ENCODE measurements at places on chromosomes 2 and 18.

DNA sequence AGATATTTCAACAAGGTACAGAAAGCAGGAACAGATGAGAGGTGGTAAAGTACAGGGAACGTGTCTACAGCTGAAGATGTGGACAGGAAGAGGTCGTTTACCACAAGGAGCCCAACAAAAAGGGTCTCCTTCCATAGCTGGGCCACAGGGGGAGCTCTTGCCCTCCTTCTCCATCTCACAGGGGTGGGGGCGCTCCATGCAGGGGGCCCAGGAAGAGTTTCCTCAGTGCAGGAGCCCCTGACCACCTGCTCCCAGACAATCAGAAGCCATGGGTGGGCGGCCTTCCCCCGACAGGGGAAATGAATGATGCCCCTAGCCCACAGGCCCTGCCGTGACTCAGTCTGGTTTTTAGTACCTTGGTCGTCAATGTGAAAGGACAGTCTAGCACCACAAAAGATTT lies 163.6 kb upstream of the ZNF516 start:
- DNase-seq: no peak

DNA sequence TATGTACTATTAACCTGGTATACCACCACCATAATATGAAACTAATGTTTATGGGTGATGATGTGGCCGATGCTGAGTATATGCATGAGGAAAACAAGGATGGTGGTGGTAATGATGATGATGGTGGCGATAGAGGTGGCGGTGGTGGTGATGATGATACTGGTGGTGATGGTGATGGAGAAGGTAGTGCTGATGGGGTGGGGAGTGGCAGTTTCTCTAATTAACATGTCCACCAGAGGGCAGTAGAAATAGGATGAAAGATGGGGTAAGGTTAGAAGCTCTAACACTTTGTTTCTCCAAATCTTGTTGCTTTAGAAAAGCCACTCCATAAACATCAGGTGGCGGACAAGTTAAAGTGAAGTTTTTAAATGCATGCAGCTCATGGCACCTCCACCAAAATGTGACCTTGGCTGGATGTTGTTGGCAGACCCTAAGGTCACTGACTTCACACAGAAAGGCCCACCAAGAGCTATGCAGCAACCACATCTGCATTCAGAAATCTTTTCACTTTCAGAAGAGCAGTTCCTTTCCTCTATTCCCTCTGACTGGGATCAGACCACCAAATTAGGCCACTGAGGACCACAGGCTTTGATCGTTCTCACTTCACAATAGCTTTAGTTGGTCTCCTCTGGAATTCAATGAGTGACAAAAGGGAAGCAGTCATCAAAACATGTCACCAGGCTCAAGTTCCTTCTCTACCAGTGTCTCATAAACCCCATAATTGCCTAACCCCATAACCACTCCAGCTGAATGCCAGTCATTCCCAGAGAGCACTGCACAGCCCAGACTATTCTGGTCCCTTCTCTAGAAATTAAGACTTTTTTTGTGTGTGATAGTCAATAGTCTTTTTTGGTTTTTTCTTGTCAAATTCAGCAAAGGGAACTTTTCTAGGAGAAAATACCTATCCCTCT lies 7.5 kb upstream of the BCL11A start:
- DNase-seq: peak; percentile 35

- no peak for DNase-seq
Measured at GRCh38 chr2:15511686-15512085, 49.4 kb downstream of the NBAS start.

DNA sequence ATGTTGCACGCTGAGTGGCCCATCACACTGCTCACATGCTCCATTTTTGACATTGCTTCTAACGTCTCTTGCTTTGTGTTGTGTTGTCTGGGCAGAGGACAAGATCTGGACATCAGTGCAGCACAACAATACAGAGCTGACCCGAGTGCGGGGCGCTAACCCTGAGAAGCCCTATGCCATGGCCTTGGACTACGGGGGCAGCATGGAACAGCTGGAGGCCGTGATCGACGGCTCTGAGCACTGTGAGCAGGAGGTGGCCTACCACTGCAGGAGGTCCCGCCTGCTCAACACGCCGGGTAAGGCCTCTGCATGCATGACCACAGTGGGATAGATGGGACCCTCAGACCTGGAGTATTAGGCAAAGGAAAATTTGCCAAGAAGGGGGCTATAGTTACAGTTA lies 622.6 kb downstream of the CNTNAP5 start:
- no peak for DNase-seq

DNA sequence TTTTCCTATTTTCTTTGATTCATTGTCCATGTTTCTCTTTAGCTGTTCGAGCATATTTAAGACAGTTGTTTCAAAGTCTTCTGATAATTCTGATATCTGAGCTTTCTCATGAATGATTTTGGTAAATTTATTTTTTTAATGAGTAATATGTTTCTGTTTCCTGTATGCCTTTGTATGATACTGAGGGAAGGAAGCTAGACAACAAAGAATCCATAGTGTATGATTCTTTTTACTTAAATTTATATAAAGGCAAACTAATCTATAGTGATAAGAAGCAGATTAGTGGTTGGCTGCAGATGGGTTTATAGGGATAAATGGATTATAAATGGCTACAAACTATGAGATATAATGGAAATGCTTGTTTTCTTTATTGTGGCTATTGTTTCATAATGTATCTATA lies 352.7 kb upstream of the CDH2 start:
- DNase-seq: no peak

- no peak for DNase-seq
Measured at GRCh38 chr2:200736646-200737274, 75.0 kb upstream of the BZW1 start.

GRCh38 chr2:226712941-226713340 lies 86.7 kb downstream of the IRS1 start:
- DNase-seq: no peak

DNA sequence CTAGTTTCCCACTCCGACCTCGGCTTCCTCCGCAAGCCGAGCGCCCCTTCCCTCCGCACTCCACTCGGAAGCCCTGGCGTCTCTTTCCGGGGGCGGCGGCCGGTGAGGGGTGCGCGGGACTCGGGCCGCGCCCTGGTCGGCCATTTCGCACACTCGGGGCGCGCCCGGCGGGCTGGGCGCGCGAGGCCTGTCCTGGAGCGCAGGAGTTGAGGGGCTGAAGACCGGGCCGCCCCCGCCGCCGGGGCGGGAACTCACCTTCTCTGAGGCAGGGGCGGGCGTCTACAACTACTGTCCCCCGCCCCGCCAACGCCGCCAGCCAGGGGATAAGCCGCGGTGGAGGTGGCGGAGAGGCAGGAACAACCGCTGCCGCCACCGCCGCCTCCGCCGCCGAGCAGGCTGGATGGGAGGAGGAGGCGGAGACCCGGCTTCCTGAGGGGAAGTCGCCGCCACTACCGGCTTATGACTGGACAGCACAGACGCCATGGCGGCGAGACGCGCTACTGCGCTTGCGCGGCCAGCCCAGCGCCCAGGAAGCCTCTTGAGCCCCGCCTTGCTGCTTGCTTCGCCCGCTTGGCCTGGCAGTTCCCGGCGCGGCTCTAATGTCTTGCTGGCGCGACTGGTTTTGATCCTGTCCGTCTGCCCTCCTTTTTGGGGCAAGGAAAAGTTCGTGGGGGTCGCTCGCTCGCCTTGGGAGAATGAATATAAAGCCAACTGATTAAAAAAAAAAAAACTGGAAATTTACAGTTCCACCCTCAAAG lies at the start of gene KRCC1:
KRCC1 (minus strand) TSS at position 413 of the 758 bp plus-strand sequence. CDS start 27,220 bp downstream, outside the sequence.
- peak; percentile 95 for DNase-seq

DNA sequence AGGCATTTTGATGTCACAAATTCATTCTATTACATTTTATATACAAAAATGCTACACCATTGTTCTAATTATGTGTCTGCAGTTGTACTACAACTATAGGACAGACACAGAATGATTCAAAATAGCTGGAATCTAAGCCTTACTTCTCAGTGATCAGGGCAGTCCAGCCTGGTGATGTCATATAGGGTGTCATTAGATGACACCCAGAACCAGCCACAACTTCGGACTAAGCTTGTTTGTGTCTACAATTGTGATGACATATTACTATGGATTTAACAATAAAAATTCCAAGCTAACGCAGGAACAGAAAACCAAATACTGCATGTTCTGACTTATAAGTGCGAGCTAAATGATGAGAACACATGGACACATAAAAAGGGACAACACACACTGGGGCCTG lies 31.0 kb downstream of the M1AP start:
- peak; percentile 29 for DNase-seq

DNA sequence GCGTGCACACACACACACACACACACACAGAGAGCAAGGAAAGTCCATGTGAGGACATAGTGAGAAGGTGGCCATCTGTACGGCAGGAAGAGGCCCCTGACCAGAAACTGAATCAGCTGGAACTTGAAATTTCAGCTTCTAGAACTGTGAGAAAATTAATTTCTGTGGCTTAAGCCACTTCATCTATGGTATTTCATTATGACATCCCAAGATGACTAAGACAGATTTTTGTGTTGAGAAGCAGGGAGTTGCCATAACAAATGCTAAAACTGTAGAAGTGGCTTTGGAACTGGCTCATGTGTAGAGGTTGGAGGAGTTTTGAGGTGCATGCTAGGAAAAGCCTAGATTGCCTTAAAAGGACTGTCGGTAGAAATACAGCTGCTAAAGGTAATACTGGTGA lies 63.4 kb upstream of the ZBTB7C start:
- peak; percentile 44 for DNase-seq

- no peak for DNase-seq
Measured at GRCh38 chr2:145751629-145752028, 1231.7 kb upstream of the ZEB2 start.

- peak; percentile 44 for DNase-seq
Measured at GRCh38 chr2:134167015-134167414, 86.9 kb upstream of the MGAT5 start.

DNA sequence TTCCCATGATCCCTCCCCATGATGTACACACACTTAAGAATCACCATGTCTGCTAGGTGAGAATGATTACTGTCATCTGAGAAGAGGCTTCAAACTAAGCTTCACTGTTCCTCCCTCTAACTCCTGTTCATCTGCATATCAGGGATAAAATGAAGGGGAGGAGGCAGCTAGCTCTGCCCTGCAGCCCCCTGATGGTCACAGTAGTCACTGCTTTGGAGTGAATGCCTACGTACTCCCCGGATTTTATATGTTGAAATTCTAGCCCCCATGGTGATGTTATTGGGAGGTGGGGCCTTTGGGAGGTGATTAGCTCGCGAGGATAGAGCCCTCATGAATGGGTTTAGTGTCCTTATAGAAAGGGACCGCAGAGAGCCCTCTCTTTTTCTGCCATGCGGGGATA lies 156.4 kb downstream of the NCKAP5 start:
- no peak for DNase-seq

- DNase-seq: no peak
Measured at GRCh38 chr2:57119141-57119540, 927.5 kb upstream of the VRK2 start.

DNA sequence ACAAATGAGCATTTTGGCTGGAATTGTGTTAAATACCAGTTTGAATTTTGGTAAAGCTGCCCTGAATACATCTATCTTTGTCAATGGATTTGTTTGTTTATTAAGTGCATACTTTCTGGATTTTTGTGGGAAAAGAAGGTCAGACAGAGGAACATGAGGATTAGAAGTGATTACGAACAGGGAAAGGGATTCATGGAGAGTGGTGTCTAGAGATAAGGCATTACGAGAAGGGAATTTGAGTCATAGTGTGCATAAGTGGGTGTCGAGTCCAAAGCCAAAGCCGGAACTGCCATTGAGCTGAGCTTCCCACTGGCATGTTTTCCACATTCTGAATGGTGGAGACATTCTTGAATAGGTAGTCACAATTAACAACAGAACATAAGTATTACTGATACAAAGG lies 68.9 kb upstream of the EFEMP1 start:
- peak; percentile 88 for DNase-seq

- DNase-seq: no peak
Measured at GRCh38 chr2:98849113-98849512, 86.9 kb downstream of the CRACDL start.

GRCh38 chr2:187529977-187530721 lies 24.1 kb downstream of the TFPI start:
- no peak for DNase-seq

GRCh38 chr2:233461481-233461891 lies 105.1 kb downstream of the USP40 start:
- DNase-seq: no peak

GRCh38 chr2:75491129-75491753 lies 69.5 kb downstream of the EVA1A start:
- no peak for DNase-seq

DNA sequence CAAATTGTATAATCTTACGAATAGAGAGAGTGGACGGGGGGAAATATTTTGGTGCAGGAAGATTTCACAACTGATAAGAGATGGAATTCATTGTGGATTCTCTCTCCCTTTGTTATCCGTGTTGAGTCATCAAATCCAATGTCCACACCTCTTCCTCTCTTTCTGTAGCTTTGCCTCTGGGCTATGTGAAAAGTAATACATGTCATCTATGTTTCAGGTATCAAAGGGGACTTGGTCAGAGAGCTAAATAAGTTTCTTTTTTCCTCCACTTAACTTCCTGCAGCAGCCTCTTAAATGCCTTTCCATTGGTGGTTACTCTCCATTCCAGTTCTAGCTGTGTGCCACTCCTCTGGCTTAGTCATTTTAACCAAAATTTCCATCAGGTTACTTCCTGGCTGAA lies 169.3 kb upstream of the NXPH2 start:
- peak; percentile 75 for DNase-seq

- DNase-seq: no peak
Measured at GRCh38 chr2:169139993-169140767, 70.8 kb downstream of the DHRS9 start.

DNA sequence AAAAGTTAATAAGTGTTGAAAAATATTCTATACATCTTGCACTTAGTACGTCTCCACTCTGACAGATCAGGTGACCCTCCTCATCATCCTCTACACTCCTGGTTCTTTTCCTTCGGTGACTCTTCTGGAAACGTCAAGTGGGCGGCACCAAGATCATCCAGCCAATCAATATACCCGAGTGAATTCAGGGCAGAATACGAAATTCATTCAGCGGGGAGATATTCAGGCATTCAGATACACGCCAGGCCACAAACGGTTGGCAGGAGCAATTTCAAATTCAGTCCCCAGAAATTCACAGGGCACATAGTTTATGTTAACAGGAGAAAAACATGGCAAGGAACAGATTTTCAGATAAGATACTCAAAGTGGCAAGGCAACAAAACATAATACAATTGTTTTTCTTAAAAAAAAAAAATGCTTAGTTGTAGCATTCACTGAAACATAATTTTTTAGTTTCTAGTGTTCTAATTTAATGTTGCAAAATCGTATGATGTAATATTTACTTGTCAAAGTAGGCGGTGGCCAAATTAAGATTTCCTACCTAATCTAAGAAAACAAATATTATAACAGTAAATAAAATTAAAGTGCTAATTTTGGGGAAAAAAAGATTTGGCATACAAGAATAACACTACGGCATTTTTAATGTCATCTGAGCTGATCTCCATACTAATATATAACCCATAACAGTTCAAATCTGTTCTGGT lies 4.2 kb downstream of the CLK1 start:
- peak; percentile 73 for DNase-seq

Measured in mammary epithelial cell (primary cell).